ENCODE measurements at places on chromosomes 4 and X. TPM values are rescaled to one million over a fixed set of nuclear protein-coding genes. Genes with fewer than 3 reads are reported as not detected.

FRG2 gene
- total RNA-seq = not detected

SHROOM2 gene
- total RNA-seq = 8.8 TPM

DNA sequence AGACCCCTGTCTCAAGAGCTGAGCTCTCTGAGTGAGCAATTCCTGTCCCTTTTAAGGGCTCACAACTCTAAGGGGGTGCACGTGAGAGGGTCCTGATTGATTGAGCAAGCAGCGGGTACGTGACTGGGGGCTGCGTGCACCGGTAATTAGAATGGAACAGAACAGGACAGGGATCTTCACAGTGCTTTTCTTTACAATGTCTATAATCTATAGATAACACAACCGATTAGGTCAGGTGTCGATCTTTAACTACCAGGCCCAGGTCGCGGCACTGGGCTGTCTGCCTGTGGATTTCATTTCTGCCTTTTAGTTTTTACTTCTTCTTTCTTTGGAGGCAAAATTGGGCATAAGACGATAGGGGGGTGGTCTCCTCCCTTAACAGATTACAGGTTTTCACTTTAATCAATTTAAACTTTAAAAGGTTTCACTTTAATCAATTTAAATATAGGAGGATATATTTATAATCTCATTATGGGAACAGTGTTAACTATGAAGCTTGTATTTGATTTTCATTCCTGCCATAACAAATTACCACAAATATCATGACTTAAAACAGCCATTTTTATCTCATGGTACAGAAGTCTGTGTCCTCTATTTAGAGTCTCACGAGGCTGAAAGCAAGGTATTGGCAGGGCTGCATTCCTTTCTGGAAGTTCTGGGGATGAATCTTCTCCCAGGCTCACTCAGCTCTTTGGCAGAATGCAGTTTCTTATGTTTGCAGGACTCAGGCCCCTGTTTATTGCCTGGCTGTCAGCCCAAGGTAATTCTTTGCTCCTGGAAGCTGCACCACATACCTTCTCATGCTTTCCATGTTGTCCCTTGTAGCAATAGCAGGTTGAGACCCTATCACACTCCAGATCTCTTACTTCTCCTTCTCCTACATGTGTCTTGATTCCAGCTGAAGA lies 5.2 kb downstream of the SPATA4 start:
- DNase-seq = no peak

GRCh38 chrX:118660085-118660484 lies 67.3 kb upstream of the IL13RA1 start:
- DNase-seq = no peak

- no peak for DNase-seq
Observed at GRCh38 chrX:132144061-132144460, 16.2 kb upstream of the FRMD7 start.

DNA sequence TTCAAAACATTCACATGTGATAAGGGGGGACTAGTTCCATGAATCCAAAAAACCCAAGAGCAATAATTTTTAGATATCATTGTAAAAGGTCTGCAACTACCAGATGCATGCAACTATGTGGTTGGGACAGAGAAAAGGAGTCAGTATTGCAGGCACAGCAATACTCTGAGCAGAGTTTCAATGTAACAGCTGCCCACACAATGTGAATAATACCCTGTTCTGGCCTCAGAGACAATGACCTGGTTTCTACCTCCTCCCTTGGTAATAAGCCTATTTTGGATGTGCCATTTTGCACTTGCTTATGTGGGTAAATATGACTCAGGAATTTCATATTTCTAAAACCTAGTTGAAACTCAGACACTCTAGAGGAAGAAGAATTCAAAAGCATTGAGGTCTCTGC lies 194.8 kb upstream of the RASGEF1B start:
- DNase-seq = no peak

PTCHD1 gene
- not detected for total RNA-seq

CTAG1A gene
- total RNA-seq = not detected

DNA sequence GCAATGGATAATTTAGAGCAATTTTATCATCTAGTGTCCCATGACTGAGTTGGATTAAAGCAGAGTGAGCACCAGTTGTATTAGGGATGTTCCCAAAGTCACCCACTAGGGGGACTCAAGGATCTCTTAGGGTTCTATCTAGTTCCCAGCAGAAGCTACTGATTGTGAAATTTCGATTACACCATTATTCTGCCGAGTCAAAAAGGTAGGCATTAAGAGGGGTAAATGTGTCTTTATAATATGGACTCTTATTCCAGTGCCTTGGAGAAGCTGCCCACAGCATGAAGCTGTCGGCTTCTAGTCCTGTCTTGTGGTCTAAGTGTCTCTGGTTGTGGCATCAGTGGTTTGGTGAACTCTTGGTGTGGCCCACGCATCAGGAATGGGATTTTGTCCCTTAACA lies 53.3 kb downstream of the RGS12 start:
- DNase-seq = peak; percentile 88

DNA sequence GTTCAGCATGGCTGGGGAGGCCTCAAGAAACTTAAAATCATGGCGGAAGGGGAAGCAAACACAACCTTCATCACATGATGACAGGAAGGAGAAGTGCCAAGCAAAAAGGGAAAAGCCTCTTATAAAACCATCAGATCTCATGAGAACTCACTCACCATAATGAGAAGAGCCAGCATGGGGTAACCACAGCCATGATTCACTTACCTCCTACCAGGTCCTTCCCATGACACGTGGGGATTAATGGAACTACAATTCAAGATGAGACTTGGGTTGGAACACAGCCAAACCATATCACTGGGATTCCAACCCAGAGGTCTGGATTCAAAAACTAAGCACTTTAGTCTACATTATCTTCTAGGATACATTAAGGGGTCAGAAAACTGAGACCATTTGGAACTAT lies 609.6 kb upstream of the SPANXN1 start:
- no peak for DNase-seq

TCP11X2 gene
- not detected for total RNA-seq

AWAT2 gene
- 1.2 TPM for total RNA-seq

GAGE13 gene
- total RNA-seq = not detected

GK2 gene
- not detected for total RNA-seq

CENPE gene
- 39.1 TPM for total RNA-seq

POU4F2 gene
- total RNA-seq = not detected

- DNase-seq = no peak
Observed at GRCh38 chrX:97835969-97836368, 952.3 kb downstream of the RPA4 start.

- DNase-seq = no peak
Observed at GRCh38 chrX:27583976-27584375, 6.2 kb upstream of the DCAF8L2 start.

MAGEE1 gene
- total RNA-seq = 0.68 TPM

DNA sequence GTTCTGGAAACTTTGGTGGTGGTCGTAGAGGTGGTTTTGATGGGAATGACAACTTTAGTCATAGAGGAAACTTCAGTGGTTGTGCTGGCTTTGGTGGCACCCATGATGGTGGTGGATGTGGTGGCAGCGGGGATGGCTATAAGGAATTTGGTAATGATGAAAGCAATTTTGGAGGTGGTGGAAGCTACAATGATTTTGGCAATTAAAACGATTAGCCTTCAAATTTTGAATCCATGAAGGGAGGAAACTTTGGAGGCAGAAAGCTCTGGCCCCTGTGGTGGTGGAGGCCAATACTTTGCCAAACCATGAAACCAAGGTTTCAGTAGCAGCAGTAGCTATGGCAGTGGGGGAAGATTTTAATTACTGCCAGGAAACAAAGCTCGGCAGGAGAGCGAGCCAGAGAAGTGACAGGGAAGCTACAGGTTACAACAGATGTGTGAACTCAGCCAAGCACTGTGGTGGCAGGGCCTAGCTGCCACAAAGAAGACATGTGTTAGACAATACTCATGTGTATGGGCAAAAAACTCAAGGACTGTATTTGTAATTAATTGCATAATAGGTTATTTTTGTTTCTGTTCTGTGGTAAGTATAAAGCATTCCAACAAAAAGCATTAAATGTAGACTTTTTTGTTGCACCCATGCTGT lies 23.2 kb upstream of the SOD3 start:
- no peak for DNase-seq

DNA sequence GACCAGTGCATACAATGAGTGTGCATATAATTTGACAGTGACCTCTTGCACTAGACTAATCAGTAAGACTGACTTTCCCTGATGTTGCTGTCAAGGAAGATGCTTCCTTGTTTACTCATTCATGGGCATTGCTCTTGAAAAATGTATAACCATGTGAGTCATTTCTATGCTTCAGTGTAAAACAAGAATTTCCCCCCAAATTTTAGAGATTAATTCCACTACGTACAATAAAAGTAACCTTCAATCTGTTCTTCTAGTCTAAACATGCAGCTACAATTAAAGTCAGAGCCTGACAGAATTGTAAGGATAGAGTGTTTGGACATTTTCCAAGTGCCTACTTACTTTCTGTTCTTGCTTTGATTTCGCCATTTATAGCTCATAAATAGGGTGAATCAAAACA lies 935.7 kb downstream of the RAPGEF2 start:
- no peak for DNase-seq

All from dermis blood vessel endothelial cell (primary cell).